ENCODE measurements at places on chromosomes 11 and 22. TPM values are rescaled to one million over a fixed set of nuclear protein-coding genes. Genes with fewer than 3 reads are reported as not detected.

The SYTL2 gene
- total RNA-seq, result 9.0 TPM

The KMT5B gene
- 45.7 TPM for total RNA-seq

The GAB4 gene
- 3.2 TPM for total RNA-seq

The HEPN1 gene
- total RNA-seq, result not detected

The GP1BB gene
- total RNA-seq, result 2.8 TPM

The OVCH2 gene
- total RNA-seq, result not detected

The RAB36 gene
- total RNA-seq, result 2.1 TPM

The PRODH gene
- 3.6 TPM for total RNA-seq

The KCNK4 gene
- total RNA-seq, result not detected

The TSKU gene
- total RNA-seq, result 12.8 TPM

The YDJC gene
- 8.3 TPM for total RNA-seq

The GDPD4 gene
- not detected for total RNA-seq

The SLC25A18 gene
- total RNA-seq, result 3.9 TPM

The MIAT gene
- 0.82 TPM for total RNA-seq

The TMEM25 gene
- 34.4 TPM for total RNA-seq

The ALDH3B1 gene
- 12.5 TPM for total RNA-seq

The OR51B2 gene
- total RNA-seq, result not detected

The OR6A2 gene
- 0.14 TPM for total RNA-seq

The FGF4 gene
- total RNA-seq, result not detected

The NAP1L4 gene
- 88.2 TPM for total RNA-seq

The VSTM5 gene
- total RNA-seq, result not detected

Data from sigmoid colon (tissue), 7 donors.